ENCODE measurements at places on chromosomes 1 and 21.

- DNase-seq, result peak; percentile 9
Observed at GRCh38 chr1:186482661-186483255, 21.8 kb upstream of the PDC start.

DNA sequence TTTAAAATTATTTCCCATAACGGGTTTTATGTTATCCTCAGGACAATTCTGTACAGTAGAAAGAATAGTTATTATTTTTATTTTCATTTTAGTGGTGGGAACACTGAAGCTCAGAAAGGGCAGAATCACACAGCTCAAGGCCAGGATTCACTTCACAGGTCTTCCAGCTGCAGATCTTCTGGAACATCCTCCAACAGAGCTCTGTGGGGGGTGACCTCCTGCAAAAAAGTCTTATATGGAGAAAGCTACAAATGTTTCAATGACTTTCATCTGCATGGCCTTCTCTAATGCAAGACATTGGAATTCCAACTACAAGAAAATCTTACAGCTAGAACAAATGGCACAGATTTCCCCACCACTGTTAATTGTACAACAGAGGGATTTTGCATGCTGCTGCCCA is 64.2 kb downstream of the SEC16B start:
- no peak for DNase-seq

DNA sequence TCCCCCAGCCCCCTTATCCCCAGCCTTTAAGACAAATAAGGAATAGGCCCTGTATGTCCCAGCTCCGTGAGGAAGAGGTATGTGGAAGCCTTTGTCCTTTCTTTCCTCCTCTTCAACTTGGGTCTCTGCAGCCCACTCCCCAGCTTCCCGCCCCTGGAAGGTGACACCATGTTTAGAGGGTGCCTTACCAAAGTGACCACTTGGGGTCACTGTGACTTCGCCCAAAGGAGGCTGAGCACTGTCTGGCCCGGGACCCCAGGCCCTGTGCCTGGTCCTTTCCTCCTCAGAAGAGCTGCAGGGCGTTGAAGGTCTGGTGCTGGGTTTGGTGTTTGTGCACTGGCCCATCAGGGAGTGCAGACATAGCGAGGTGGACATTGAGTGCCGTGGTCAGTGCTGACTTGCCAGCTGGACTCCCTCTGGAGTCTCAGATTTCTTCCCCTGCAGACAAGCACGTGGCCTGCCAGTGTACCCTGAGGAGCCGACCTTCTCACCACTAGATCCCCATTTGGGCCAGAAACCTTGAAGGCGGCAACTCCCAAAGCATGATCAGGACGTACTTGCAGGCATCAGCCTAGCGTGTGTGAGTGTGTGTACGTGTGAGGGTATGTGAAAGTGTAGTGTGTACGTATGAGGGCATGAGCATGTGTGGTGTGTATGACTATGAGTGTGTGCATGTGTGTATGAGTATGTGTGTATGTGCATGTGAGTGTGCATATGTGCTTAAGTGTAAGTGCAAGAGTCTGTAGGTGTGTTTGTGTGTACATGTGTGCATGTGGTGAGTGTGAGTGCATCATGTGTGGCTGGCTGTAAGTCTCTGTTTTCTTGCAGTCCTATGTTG is 181.4 kb upstream of the KIAA0040 start:
- DNase-seq, result no peak

- no peak for DNase-seq
Observed at GRCh38 chr1:50285994-50286393, 137.2 kb downstream of the DMRTA2 start.

GRCh38 chr1:241308011-241308410 is 49.0 kb downstream of the RGS7 start:
- no peak for DNase-seq

- DNase-seq, result no peak
Observed at GRCh38 chr1:174519844-174520243, 72.1 kb downstream of the GPR52 start.

GRCh38 chr1:27341525-27342252 is at the start of gene SYTL1:
SYTL1 (plus strand) TSS chr1:27342022; CDS start chr1:27345335, 3,313 bp downstream.
- peak; percentile 76 for DNase-seq

DNA sequence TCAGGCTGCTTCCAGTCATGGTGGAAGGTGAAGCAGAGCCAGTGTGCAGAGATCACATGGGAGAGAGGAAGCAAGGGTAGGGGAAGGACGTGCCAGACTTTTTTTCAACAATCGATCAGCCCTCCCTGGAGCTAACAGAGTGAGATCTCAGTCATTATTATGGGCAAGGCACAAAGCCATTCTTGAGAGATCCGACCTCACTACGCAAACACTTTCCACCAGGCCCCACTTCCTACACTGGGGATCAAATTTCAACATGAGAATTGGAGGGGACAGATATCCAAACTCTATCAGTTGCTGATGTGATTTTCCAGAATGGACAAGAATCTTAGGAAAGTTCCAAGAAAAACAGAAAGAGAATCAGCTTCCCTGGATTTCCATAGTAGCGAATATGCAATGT is 60.5 kb downstream of the BACE2 start:
- DNase-seq, result no peak

DNA sequence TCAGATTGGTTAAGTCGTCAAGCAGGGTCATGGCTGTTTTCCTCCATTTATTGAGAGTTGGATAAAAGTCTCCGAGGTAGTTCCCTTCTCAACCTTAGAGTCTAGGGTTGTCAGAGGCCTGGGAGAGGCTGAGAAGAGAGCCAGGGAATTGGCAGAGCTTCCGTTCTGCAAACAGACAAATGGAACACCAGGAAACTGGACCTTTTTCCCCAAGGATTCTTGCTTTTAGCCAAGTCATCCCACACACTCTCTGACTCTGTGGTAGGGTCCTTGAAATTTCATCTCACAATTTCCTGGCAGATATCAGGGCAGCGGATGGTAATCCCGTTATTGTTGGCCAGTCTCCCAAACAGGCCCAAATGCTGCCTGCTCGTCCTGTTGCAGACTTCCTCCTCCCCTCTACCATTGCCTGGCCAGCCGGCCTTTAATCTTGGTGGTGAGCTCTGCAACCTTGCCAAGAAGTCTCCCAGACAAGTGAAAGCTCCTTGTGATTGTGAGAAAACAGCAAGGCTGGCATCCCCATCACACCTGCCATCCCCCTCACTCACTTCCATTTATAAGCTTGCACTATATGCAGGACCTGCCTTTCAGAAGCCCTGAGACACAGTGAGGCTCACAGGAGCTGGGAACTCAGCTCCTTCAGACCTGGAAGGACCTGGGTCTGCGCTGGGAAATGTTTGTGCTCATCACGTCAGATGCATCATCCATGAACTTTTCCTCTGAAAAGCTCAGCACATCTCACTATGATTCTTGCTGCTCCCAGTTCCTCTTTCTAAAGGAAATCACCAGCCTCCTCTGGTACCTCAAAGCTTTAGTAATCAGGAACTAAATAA is 13.7 kb upstream of the SRP9 start:
- DNase-seq, result no peak

- DNase-seq, result peak; percentile 92
Observed at GRCh38 chr1:30779294-30780071, 21.9 kb upstream of the LAPTM5 start.

Measured in CD4-positive, alpha-beta T cell treated with Interleukin-6 for 4 hours (primary cell).